ENCODE measurements at places on chromosomes 3 and 15.

DNA sequence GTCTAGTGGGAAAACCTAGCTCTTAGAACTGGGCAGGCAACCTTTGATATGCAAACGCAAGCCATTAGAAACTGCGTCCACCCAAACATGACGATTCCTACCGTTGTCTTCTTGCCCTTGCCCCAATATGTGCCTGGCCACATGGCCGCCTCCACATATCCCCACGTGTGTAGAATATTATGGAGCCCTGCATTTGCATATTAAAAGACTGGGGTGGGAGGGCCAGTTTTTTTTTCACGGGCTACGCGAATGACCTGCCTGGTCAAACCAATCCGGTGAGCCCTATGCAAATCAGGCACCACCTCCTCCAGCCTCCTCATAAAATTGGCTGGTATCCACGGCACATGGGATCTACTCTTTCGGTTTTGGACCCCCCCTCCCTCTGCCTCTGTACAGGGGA is 381.0 kb upstream of the RGMA start:
- DNase-seq, result no peak

GRCh38 chr3:112793326-112794081 is 53.2 kb downstream of the CD200R1L start:
- no peak for DNase-seq

GRCh38 chr3:13420045-13420830 is at the start of gene NUP210:
Gene NUP210, minus strand, starts transcription at chr3:13420322. Its CDS starts 96 bp downstream, at chr3:13420226.
- no peak for DNase-seq

DNA sequence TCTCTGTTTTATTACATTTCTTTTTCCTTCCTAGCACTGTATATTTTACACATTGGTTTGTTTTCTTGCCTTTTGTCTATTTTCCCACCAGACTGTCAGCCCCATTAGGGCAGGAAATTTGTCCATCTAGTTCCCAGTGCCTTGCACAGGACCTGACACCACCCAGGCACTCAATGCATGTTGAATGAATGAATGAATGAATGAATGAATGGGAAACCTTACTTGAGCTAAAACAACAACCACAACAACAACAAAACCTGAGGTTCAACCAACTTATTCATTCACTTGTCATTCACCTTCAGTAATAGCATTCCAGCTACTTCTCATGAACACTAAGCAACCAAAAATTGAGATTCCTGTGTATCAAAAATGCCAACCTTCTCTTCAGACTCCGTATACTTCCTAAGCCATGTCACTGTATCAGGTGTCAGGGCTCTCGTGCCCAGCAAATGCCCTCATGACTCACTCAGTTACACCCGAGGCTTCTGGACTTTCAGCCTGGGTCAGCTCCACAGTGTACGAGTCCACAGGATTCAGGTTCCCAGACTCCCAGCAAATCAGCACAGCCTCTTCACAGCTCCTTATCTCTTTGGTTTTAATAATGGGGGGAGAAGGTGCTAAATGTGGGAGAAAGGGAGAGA is 37.3 kb downstream of the FSD2 start:
- DNase-seq, result no peak

DNA sequence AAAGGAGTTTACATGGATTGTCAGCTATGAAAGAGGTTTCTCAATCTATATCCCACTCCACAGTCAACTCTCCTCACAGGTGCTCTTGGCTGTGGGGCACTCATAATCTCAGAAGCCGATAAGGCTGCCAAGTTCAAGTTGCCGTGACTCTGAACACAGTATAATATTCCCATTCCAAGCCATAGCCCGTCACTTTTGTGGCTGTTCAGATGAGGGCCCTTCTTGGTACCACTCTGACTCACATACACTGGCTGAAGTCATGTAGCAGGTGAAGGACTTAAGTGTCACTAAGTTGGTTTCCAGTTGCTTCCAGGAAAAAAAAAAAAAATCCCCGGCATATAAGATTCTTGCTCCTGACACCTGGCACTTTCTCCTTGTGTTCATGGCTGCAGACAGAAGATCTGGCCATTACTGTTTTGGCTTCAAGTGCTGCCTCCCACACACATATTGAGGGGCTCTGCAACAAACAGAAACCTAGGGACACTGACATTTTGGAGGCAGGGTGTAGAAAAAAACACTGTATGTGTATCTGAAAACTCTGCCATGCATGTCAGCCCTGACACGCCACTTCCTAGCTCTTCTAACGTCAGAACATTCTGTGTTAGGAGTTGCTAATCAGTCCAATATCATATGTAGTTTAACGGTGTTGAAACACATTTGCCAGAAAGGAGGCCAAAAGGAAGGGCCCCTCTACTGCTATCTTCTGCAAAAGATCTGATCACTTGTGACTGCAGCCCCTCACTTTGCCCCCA is 170.2 kb upstream of the ICE2 start:
- no peak for DNase-seq

- peak; percentile 28 for DNase-seq
Measured at GRCh38 chr3:106299300-106300098, 430.7 kb upstream of the CBLB start.

DNA sequence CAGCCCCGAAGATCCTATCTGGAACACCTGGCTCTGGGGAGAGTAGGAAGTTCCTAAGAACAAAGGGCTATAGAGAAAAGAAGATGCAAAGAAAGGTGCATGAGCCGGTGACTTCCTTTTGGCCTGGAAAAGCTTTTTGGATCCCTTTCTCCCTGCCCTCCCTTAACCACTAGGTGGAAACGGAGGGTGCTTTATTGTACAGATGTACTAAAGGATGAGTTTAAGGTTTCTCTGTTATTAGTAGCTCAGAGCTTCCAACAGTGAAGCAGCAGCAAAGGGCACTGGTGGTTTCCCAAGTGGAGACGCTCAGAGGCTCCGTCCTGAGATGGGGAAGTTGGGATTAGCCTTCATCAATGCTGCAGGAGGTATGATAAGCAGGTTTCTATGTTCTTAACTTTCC is 5.9 kb upstream of the ADGRG7 start:
- no peak for DNase-seq

DNA sequence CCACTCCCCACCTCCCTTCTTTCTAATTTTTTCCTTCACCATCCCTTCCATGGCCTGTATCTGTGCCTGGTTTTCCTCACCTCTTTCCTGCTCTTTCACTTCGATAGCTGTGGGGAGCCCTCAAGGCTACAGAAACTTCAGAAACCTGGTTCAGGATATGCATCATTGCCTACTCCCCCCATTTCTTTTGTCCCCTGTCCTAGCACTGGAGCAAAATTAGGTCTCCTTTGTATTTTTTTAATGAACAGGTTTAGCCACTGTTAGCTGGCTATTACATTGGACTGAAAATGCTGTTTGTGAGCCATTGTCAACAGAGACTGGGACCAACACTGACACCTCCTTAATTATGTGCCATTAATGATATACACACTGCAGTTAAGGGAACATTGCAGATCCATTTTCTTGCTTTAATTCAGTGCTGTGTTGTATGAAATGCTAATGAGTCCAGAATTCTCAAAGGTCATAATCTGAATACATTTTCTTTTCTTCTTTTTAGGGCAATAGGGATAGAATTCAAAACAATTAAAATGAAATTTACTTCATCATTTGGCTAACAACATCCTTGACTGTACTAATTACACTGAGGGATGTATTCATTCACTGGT is 138.6 kb downstream of the PDCD6IP start:
- no peak for DNase-seq

GRCh38 chr15:61681038-61681418 is 379.2 kb downstream of the VPS13C start:
- DNase-seq, result no peak

DNA sequence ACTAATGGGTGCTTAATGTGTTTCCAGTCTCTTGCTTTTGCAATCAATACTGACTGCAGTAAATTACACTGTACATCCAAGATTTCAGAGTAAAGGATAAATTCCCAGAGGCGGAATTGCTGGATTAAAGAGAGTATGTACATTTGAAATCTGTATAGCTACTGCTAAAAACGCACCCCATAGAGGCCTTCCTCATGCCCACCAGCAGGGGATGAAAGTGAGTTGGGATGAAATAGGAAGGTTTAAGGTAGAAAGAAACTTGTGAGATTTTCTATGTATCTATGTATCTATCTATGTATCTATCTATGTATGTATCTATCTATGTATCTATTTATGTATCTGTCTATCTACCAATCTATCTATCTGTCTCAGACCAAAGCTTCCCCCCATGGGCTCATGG is 28.4 kb downstream of the TMEM44 start:
- no peak for DNase-seq

DNA sequence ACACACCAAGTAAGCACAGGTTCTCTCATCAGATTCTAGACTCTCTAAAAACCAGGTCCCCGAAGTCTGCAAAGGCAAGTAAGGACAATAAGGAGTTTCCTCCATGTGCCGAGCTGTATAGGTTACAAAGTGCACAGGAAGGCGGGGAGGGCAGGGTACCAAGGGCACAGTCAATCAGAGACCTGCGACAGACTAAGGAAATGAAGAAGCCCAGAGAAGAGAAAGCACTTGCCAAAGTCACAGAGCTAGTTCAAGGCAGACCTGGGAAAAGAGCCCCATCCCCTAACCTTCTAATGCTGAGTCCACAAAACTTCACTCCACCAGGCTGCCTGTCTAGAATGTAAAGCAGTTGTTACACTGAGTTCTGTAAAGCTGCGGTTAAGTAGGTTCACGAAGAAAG is 1.7 kb downstream of the SEC13 start:
- no peak for DNase-seq

- DNase-seq, result no peak
Measured at GRCh38 chr15:49135342-49135857, 20.0 kb downstream of the COPS2 start.

DNA sequence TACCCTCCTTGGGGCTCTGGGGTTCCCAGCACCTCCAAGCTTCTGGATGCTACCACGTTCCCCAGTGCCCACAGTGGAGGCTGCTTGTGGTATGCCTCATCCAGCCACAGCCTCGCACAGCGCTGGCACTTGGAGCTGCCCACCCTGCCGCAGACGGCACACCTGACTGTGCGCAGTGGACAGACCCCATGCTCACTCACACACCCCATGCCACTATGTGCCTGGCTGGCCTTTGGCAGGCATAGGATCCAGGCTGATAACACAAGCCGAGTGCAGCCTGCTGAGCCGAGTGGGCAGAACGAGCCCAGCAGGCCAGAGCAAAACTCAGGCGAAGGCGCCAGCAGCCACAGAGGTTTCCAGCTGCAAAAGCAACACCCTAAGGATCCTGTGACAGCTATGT is 311.5 kb downstream of the ULK4 start:
- DNase-seq, result no peak
